A673 (cell line): ENCODE measurements at places on chromosomes 2 and 18. TPM values are rescaled to one million over a fixed set of nuclear protein-coding genes. Genes with fewer than 3 reads are reported as not detected.
A peak's percentile ranks its signal among the peaks of the same experiment; 100 is the strongest.

GPBAR1 gene
- 0.30 and 0.46 TPM in 2 replicates for total RNA-seq

TLX2 gene
- not detected in 2 replicates for total RNA-seq

- no peak for DNase-seq
These were observed 42.1 kb downstream of the SRBD1 start for GRCh38 chr2:45568935-45569334.

- DNase-seq = no peak
These were observed 216.1 kb downstream of the ICOS start for GRCh38 chr2:204152616-204153015.

DNA sequence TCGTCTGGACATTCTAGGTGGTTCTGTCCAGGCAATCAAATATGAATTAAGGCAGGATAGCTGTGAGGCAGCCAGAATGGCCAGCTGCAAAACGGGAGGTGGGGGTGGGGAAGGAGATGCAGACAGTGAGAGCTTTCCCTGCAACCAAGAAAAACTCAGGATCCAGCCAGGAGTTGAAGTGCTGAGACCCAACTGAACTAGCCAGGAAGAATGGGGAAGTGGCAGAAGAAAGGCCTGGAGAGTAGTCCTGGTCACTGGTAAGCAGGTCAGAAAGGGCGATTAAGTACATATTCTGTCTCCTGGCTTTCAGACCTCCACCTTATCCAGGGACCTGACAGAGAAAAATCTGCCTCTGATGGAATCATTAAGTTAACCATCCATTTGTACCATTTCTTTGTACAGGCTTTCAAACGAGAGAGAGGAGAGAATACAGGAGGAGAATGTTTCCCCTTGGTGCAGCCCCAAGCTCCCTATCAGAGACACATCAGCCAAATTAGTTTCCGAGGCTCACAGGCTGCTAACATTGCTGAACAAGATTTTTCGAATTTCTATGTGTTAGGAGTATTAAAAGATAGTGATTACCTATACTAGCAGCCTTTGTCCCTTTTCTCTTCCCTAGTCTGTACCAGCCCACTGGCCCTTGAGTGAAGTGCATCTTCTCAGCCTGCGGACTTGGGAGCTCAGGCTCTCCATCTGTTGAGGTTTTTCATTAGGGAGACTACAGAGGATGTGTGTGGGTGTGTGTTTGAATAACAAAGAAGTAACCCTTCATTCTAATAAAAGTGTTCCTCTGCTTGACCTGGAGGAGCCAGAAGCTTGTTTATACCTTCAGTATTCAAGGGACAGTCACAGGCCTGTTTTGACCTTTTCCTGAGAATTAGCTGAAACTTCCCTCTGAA is 12.5 kb upstream of the HOXD1 start:
- peak; percentile 47 for DNase-seq

FOSL2 gene
- 5.3 and 12.2 TPM in 2 replicates for total RNA-seq

- no peak for DNase-seq
These were observed 100.7 kb downstream of the ARHGAP15 start for GRCh38 chr2:143229952-143230351.

NT5DC4 gene
- not detected in 2 replicates for total RNA-seq

NEB gene
- 2.5 and 7.0 TPM in 2 replicates for total RNA-seq

GALNT14 gene
- 6.9 and 9.7 TPM in 2 replicates for total RNA-seq

DNER gene
- total RNA-seq = 8.4 and 9.2 TPM in 2 replicates

ATP8B1 gene
- 35.6 and 39.3 TPM in 2 replicates for total RNA-seq

GRCh38 chr18:12247946-12248345 is 6.2 kb upstream of the CIDEA start:
- DNase-seq = no peak

PXDN gene
- 162 and 175 TPM in 2 replicates for total RNA-seq

CFAP65 gene
- 0.13 and 0.83 TPM in 2 replicates for total RNA-seq

GRCh38 chr18:22667616-22668422 is 250.1 kb upstream of the CTAGE1 start:
- no peak for DNase-seq

SERPINB12 gene
- total RNA-seq = not detected in 2 replicates

SOX11 gene
- 73.9 and 75.1 TPM in 2 replicates for total RNA-seq

CCDC121 gene
- 3.3 and 4.4 TPM in 2 replicates for total RNA-seq

IFIH1 gene
- total RNA-seq = 5.1 and 6.9 TPM in 2 replicates

- DNase-seq = no peak
These were observed 708.5 kb upstream of the FAM98A start for GRCh38 chr2:34307636-34308035.

GRCh38 chr2:23366720-23367119 is 18.3 kb upstream of the KLHL29 start:
- DNase-seq = peak; percentile 46

DNA sequence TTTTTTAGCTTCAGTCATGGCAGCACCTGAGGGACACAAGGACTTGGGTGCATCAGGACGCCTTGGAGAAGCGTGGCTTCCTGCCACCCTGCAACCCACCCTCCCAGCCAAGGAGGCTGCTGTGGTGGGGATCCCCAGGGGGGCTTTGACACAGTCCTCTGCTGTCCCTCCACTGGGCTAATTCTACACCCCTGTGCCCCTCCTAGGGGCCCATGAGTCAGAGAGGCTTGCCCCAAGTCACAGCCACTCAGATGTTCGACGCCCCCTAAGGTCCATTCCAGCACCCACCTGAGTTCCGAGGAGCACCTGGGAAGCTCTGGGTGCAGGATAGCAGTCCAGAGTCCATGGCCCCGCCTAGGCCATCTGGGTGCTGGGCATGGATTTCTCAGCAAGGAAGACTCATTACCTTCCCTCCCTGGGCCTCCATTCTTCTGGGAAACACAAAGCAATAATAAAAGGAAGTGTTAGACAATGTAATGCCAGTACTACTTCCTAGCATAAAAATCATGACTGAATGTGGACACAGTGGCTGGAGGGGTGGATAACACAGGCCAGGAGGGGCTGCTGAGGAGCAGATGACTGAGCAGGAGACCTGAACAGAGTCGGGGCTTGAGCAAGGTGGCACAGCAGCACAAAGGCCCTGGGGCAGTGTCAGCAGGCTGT is 3.7 kb downstream of the ALPG start:
- no peak for DNase-seq

- DNase-seq = no peak
These were observed 175.3 kb upstream of the PID1 start for GRCh38 chr2:229446350-229446749.

KHK gene
- total RNA-seq = 39.1 and 40.2 TPM in 2 replicates

- no peak for DNase-seq
These were observed 42.9 kb upstream of the RIT2 start for GRCh38 chr18:43158381-43158780.

GRCh38 chr18:70310560-70311320 is 21.9 kb downstream of the SOCS6 start:
- DNase-seq = no peak
